M059J (cell line): ENCODE measurements at places on chromosomes 2 and 18.

GRCh38 chr2:101175991-101176390, 24.8 kb upstream of the TBC1D8 start:
- DNase-seq = peak; percentile 13

DNA sequence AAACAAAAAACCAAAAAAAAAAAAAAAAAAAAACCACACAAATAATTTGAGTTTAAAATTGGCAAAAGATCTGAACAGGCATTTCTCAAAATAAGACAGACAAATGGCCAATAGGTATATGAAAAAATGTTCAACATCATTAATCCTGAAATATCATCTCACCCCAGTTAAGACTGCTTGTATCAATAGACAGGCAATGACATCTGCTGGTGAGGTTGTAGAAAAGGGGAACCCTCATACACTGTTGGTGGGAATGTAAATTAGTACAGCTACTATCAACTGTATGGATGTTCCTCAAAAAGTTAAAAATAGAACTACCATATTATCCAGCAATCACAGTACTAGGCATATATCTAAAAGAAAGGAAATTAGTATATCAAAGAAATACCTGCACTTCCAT, 523.1 kb downstream of the XIRP2 start:
- no peak for DNase-seq

DNA sequence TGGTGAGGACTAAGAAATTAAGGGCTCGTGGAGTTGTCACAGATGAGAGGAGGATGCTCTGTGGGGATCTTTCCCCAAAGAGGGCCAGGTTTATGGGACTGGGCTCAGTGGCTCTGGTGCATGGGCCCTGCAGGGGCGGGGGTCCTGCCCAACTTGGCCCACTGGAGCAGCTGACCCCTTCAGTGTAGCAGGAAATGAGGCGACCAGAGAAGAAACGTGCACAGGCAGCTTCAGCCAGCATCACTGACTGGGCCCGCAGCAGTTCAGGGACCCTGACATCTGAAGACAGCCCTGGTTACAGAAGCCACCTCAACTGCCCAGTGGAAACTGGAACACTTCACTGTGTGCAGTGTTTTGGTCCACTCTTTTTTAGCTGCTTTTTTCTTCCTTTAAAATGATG, 72.8 kb downstream of the EMILIN2 start:
- no peak for DNase-seq

DNA sequence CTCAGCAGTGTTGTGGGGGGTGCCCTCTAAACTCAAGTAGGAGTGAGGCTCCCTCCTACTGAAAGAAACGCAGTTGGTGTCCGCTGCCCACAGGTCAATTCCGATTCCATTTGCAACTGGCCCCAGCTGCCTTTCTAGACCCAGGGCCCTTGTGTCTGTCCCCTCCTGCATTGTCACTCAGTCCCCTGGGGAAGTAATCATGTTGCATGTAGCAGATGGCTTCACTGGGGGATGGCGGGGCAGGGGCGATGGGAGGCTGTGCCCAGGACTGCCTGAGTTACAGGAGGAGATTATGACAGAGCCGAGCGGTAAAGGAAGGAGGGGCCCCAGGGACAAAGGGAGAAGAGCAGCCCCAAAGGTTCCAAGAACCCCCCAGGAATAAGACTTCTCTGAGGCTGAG, 62.5 kb upstream of the SH3RF3 start:
- DNase-seq = no peak

- peak; percentile 47 for DNase-seq
Measured at GRCh38 chr2:160299540-160299939, 99.5 kb upstream of the ITGB6 start.

DNA sequence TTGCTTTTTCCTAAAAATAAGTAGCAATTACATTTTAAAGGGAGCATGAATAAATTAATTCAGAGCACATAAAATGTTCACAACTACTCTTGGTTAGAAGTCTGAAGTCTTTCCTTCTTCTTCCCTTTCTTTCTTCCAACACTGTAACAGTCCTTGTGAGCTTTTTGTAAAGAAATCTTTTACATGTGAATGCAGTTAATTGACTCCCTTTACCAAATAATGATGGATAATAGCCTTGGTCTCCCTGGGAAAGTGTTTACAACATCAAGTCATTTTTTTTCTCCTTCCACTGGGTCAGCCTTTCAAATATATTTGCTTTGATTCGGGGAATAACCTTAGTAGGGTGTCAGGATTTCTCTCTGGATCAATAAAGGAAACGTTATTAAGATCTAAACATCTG, 39.1 kb downstream of the CALCRL start:
- no peak for DNase-seq

DNA sequence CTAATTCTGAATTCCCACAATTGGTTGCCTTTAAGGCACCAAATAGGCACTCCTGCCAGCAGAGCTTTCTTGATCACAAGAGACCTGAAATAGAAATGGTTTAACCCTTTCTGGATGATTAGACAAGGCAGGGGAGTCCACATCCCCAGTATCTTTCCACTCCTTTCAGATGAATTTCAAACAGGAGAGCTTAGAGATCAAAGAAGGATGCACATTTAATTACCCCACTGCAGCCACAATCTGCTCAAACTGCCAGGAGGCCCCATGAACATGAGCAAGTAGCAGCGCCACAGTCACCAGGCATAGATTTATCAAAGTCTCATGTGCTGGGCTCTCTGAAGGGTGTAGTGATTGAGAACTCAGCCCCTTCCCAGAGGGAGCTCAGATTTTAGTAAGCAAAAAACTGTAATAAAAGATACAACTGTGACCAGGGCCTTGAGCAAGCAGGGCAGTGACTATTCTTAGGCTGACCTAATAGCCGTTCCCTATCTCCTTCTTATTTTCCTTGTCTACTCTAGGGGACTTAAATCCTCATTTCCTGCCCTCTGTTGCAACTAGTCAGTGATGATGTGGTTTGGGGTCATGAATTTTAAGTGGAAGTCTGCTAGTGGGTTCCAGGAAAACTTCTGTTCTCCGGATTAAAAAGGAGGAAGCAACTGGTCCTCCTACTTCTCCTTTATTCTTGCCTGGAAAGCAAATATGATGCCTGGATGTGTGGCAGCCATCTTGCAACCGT, 53.7 kb downstream of the SLC4A3 start:
- peak; percentile 29 for DNase-seq

GRCh38 chr18:37669991-37670534, 104.5 kb upstream of the CELF4 start:
- DNase-seq = peak; percentile 13

DNA sequence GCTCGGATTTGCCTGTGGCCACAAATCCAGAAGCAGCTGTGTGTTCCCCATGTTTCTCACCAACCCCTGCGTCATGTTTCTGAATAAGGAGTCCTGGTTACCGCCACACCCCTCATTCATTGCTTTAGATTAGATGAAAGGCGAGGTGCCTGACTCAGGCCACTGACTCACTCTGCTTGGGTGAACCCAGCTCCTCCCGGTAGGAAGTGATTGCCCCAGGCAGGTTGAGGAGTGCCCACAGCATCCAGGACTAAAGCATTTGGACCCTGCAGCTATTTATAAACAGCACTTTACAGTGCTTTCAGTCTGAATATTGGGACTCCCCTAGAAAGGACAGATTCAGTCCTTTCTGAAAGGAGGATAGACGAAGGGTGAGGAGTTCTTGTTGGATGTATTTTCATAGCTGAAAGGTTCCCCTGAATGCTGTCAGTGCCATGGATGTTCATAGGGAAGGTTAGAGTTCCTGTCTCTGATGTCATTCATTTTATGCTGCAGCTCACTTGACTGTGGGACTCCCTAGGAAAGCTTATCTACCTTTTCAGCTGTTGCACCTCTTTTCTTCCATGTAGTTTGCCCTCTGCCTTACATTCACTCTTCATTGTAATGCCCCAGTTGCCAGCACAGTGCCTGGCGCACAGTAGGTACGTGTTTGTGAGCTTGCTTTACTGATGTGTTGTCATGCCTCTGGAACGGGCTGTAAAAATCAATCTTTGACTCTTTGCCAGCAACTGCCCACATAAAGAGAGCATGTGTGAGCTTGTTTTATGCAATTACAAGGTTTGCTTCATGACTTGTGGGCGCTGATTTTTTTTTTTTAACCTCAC, 14.9 kb downstream of the ITGA6 start:
- peak; percentile 99 for DNase-seq

GRCh38 chr2:226158940-226159339, 640.7 kb downstream of the IRS1 start:
- DNase-seq = no peak

DNA sequence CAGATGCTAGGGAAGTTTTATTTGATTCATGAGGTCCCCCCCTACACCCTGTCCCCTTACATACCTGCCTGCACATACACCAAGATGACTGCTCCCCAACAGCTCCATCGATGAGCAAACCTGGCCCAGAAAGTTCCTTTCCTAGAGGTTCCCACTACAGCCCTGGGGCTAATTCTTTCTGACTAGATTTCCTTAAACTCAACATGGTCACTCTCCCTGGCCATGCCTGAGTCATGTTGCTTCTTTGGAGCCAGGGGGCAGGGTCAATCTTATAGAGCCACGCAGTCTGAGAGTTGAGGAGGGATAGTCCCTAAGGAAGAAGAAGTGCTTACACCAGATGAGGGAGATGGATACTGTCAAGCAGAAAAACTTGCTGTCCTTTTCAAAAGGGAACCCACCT, 67.7 kb upstream of the GLI2 start:
- peak; percentile 81 for DNase-seq

DNA sequence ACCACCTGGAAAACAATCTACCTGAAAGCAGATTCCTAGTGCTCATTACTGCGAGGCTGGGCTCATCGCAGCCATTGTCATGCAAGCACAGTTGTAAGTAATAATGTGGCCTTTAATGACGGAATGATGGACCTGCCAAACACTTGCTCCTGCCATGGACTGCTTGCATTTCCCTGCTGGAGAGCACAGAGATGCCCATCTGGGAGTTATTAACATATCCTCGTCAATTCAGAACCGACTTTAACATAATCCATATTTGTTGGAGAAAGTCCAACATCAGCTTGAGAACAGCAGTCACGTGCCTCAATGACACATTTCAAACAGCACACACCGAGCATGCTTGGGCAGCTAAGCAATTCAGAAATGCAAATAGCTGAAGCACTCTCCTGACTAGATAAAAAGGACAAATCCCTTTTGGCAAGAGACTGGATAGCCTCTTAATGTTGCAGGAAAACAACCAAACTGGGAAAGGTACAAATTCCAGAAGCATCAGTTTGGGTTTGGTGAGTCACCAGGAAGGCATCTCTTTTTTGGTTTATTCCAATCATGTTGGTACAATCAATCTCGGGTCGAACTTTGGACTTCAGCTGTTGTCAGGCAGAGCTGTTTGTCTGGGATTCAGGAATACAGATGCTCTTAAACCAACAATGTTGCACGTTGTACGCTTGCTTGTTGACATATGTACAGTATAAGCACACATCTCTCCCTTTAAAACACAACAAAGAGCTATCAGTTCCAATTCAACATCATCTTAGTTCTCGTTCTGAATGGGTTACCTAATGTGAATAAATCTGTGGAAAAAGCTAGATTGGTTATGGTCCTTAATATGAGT, 395.8 kb downstream of the LNPK start:
- no peak for DNase-seq

DNA sequence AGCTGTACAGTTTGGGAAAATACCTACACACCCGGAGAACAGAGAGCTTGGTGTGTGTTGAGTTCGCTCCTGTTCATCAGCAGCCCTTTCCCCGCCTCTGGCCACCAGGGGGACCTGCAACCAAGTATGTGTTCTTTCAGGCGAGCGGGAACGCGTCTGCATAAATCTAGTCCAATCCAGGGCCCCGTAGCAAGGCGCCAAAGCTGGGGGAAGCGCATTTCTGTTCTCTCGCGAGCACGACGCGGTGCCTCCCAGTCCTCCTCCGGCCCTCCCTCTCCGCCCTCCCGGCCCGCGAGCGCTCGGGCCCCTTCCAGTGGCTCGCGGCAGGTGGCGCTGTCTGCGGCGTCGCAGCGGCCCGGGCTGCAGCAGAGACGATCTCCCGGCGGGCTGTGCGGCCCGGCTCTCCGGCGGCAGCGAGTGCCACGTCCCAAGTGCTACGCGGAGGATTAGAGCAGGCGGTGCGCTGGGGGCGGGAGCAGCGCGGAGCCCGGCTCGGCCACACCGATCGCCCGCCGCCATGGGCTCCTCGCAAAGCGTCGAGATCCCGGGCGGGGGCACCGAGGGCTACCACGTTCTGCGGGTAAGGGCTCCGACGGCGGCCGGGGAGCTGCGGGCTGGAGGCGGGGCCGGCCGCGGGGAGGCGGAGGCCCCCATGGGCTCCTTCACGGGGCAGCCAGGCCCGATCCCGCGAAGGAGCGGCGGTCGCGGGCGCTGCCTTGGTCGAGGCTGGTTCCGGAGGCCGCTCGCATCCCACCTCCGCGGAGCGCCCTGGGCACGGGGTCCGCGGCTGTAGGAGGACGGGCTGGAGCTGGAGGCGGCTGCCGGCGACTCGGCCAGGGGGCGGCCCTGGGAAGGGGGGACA, at the start of gene GORASP2:
GORASP2 (plus strand) TSS at position 430 of the 862 bp plus-strand sequence; CDS start at position 518, 88 bp downstream.
- DNase-seq = peak; percentile 99

GRCh38 chr2:119311831-119312230, 54.8 kb downstream of the C2orf76 start:
- DNase-seq = no peak

- no peak for DNase-seq
Measured at GRCh38 chr18:72232644-72233043, 311.5 kb downstream of the CBLN2 start.

GRCh38 chr18:22514655-22515054, 96.9 kb upstream of the CTAGE1 start:
- peak; percentile 14 for DNase-seq

DNA sequence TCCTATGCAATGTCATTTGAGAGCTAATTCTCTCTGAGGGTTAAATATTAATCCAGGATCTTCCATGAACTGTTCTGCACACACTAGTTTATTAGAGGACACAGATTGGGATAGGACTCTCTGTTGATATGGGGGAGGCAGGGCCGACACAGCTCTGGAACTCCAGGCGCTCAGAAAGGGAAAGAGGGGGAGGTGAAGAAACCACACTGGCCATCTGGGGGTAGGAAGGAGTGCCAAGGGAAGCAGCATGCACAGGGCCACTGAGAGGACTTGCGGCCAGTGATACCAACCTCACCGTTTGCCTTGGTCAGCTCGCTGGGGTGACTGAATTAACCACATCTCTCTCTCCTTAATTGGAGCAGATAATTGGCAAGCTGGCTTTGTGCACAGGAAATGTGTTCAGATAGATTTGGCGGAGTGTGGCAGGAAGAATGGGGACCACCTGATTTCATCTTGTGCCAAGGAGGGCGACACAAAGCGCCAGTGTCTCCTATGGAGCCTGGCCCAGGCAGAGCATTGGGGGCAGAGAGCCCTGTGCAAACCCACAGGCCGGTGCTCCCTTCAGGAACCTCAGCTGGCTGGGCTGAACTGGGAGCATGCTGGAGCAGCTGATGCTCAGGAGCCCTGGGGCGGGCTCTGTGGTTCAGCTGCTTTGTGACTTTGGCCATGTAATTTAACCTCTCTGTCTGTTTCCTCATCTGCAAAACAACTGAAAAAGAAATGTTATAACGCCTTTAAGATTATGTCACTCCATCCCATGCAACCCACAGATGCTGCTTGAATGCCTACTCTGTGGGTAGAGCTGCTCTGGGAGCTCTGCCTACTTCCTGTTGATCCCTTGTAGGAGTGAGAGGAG, 114.7 kb upstream of the STON1 start:
- DNase-seq = peak; percentile 84

DNA sequence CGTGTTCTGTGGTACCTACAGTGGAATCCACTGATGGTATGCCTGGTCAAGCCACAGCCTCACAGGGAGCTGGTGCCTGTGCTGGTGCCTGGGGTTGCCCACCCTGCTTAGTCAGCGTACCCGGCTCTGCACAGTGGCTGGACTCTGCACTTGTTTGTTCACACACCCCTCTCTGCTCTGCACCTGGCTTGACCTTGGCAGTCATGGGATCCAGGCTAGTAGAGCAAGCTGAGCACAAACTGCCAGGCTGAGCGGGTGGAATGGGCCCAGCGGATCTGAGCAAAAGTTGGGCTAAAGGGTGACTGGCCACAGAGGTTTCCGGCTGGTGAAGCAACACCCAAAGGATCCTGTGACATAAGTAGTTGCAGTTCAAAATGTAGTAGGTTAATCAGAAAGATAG, 163.5 kb downstream of the CDH19 start:
- DNase-seq = no peak
